AG08395 (cell line): ENCODE measurements at places on chromosomes 1 and 21.

DNA sequence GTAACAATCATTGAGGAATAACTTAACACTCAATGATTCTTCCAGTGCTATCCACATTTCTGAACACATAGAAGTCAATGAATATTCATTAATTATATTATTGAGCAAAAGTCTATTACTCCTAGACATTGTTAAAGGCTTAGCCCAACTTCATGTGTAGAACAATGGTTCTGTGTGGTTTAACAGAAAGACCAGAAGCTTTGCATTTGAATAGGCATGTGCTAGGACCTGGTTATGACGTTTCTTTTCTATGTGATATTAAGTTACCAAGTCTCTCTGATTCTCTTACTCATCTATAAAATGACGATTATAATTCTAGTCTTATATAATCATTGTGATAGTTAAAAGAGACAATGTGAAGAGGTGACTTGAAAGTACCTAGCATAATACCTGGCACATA lies 5.2 kb downstream of the NTMT2 start:
- DNase-seq: no peak

DNA sequence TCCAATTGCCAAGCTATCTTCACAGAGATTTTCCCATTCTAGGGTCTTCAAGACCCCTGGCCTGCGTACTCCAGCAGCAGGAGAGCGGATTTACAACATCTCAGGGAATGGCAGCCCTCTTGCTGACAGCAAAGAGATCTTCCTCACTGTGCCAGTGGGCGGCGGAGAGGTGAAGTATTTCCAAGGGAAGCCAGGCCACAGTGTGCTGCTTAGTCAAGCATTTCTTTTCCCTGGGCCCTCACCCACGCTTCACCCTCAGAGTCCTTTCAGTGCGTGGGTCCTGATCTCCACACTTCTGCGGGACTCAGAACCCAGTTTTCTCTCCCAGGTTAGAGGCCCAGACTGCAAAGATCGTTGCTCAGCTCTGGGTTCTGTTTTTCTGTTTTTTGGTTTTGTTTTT lies 13.1 kb downstream of the CDCA8 start:
- no peak for DNase-seq

- no peak for DNase-seq
Measured at GRCh38 chr1:229109320-229109761, 161.6 kb upstream of the RAB4A start.

DNA sequence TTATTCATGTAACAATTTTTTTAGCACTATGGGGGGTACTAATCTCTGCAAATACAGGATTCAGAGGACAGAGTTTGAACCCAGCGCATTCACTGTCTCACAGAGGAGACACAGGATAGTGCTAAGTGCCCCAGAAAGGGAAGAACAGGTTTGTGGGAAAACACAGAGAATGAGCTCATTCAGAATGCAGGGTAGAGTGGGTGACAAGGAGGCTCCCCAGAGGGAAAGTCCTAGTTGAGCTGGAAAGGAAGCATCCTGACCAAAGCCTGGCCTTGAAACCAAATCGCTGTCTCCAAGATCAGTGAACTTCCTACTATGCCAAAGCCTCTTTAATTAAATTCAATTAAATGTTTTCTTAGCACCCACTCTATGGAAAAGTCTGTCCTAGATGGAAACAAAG lies 19.0 kb upstream of the RGS2 start:
- DNase-seq: no peak

- DNase-seq: no peak
Measured at GRCh38 chr21:16407403-16408240, 677.8 kb downstream of the USP25 start.

DNA sequence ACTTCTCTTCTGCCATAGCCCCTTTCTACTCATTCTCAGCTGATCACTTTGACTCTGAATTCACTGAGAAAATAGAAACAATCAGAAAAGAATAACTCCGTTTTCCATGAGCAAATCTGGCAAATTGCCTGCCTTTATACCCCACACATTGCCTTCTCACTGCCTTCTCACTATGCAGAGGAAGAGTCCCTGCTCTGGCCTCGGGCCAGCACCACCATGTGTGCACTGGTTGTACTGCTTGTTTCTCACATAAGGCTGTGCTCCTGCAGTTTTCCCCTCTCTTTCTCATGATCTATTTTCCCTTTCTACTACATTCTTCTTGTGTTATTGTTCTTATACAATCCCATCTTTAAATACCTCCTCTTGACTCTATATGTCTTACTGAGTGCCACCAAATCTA lies 2.3 kb upstream of the HMGCS2 start:
- DNase-seq: no peak

GRCh38 chr1:234659538-234659937 lies 49.6 kb upstream of the IRF2BP2 start:
- peak; percentile 77 for DNase-seq

DNA sequence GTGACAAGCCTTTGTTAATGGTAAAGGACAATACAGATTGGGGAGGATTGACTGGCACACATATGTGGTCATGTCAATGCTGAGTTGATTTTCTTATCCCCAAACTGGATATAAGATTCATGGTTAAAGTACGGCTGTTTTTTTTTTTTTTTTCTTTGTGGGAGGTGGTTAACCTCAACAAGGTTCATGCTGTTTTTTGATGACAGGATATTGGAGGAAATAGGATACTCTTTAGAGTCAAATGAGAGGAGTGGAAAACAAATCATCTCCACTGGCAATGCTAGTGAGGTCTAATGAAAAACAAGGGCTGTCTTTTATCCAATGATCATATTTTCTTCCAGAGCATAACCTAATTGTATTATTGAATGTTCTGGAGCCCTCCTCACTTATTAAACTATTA lies 140.2 kb downstream of the FAM78B start:
- DNase-seq: no peak

- DNase-seq: no peak
Measured at GRCh38 chr1:115218699-115219098, 119.3 kb downstream of the NGF start.

- DNase-seq: no peak
Measured at GRCh38 chr1:234942012-234942332, 186.7 kb downstream of the TOMM20 start.

DNA sequence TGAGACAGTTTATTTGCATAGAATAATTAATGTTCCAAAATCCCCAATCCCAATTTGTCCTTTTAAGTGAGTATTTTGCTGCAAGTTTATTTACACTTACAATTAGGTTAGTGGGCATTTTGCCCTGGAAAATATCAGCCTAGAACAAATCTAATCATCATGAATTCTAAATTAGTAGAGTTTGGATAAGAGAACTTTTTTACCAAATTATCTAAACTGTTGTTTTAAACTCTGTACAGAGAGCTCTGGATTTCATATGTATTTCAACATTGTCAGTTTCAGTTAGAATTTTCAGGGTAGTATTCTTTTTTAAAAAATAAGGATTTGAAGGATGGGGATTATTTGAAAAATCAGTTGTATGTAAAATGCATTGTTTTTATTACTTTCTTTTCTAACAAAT lies 27.8 kb upstream of the UBE2U start:
- no peak for DNase-seq

- DNase-seq: no peak
Measured at GRCh38 chr1:184974837-184975115, 468 bp upstream of the NIBAN1 start.

DNA sequence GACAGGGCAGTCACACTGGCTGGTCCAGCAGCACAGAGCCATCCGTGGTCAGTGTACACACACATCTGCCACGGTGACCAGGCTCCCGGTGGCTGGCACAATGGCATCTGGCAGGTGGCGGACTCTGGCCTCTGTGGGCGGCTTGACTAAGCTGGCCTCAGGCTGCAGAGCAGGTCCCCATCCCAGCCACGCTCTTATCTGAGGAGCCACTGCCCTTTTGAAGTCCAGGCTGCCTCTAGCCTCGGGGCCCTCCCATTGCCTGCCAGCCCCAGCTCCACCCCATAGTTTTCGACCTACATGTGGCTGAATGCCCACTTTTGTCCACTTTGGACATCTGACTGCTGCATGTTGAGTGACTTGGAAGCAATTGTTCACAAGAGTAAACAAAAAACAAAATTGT lies 29.9 kb upstream of the EDN2 start:
- DNase-seq: no peak

GRCh38 chr1:171472183-171472647 lies 13.1 kb upstream of the PRRC2C start:
- no peak for DNase-seq

DNA sequence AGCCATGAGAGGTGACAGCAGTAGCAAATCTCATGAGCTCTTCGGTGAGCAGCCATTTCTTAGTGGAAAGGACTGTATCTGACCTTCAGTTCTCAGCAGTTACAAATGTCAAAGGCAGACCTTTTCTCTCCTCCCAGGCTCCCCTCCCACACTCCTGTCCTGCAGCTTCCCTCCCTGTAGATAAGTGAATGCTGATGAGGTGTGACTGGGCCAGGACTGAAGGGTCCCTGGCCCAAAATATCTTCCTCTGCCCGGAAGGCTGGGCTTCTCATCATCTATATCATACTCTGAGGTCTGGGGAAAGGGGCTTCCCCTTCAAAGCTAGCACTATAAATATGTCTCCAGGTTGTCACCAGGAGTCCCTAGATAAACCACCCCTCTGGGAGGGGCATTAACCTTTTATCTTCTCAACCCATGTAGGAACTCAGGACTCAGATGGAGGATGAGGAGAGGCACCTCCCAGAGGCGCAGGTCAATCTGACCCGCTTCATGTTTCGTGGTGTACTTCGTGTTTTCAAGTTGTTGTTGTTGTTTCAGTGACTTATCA lies 3.6 kb upstream of the ADAMTSL4 start:
- no peak for DNase-seq

DNA sequence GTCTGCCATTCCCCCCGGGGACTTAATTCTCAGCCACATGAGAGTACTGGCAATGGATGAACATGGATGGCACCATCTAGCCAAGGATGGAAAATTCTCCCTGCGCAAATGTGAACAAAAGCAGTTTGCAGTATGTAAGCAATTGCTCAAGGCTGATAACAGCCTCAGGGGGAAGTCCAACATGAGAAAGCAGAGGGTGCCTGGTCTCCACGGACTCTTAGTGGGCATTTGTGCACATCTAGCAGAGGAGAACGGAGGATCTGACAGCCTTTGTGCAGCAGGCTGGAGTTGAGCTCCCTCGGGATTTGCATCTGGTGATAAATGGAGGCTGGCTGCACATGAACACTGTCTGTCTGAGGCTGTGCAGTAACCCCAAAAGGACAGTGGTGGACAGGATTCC lies 13.9 kb upstream of the OLIG1 start:
- no peak for DNase-seq

GRCh38 chr1:110476028-110476765 lies 25.2 kb downstream of the PROK1 start:
- DNase-seq: no peak

DNA sequence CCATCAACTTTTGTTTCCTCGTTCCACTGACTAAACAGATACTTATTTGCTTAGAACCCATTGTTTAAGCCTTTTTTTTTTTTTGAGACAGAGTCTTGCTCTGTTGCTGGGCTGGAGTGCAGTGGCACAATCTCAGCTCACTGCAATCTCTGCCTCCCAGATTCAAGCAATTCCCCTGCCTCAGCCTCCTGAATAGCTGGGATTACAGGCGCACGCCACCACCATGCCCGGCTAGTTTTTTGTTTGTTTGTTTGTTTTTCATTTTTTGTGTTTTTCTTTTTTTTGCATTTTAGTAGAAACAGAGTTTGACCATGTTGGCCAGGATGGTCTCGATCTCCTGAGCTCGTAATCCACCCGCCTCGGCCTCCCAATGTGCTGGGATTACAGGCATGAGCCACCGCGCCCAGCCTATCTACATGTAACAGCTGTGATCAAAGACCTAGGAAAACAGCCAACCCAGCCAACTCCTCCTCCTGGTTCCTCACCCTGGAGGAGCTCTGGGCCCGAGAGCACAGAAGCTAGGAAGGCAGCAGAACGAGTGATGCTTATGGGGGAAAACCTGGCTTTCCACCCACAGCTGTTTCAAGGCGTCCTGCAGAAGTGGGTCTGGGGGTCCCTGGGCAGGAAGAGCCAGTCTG lies 32.9 kb downstream of the KCNN3 start:
- DNase-seq: no peak

- no peak for DNase-seq
Measured at GRCh38 chr1:98929437-98929836, 75.2 kb downstream of the PLPPR5 start.
